ENCODE measurements at places on chromosomes 11 and 22.

GRCh38 chr11:91972665-91973266 is 251.9 kb upstream of the FAT3 start:
- no peak for DNase-seq

DNA sequence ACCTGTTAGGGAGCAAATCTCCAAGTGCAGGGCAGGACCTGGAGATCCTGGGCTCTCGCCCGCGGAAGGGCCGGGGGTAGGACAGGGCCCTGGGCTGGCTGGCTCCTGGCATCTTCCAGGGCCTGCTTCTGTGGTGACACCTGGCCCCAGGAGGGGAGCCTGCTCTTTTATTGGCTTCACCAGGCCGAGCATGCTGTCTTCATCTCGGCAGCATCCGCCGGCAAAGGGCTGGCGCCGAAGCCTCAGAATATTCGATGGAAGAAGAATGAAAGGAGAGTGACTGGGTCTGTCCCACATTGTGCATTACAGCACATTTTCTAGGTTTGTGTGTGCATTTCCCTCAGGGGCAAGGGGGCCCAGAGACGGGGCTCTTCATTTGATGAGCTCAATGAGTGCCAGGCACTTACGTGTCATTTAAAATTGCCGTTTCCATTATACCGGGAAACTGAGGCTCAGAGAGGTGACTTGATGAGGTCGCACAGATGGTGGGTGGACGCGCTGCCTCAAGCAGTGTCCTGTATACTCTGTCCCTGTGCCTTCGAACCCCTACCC is 70.0 kb downstream of the RBX1 start:
- DNase-seq: no peak

DNA sequence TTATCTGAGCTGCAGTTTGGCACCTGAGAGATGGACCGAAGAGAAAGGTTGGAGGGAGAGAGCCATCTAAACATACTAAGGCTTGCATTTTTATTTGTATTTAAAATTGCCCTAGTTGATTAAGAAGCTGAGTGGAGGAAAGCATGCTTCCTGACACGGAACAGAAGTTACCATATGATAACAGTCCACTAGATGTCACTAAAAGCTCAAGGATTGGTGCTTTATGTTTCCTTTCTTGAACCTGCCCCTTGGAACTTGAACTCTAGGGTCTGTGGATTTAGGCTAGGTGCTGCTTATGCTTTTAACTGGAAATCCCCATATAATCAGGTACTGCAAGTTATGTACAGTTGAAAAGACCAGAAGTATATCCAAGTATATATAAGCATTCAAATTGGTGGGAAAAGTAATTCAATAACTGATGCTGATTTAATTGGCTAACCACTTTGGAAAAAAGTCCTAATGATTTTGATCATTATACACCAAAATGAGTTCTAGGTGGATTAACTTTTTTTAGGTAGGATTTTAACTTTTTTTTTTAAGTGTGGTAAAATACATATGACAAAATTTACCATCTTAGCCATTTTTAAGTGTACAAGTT is 9.5 kb downstream of the RBMXL2 start:
- no peak for DNase-seq

- no peak for DNase-seq
Measured at GRCh38 chr11:33177676-33178336, 16.5 kb upstream of the CSTF3 start.

DNA sequence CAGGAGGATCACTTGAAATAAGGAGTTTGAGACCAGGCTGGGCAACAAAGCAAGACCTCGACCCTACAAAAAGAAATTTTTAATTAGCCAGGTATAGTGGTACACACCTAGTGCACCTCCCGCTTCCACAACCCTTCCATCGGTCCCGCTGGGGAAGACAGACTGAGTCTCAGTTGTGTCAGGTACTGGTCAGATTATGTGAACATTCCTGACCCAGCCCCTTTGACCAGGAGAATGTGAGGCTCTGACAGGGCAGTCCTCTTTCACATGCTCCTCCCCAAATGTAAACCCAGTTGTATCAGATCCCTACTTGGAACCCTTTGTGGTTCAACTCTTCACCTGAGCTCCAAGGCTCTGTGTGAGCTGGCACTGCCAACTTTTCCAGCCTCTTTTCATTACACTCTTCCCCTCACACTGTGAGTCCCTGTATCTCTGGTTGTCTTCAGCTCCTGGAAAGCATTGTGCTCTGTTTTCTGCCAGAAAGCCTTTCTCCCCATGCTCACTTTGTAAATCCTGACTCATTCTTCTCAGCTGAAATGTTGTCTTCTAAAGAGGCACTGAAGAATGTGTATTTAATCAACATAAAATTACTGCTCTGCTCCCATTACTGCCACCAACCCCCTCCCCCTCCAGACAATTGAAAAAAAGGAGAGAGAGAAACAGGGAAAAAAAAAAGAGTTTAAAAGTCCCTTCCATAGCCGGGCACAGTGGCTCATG is 2.1 kb upstream of the TTLL12 start:
- DNase-seq: no peak

GRCh38 chr11:23425381-23425780 is 565.1 kb upstream of the CCDC179 start:
- DNase-seq: no peak

GRCh38 chr11:85805387-85805786 is 5.6 kb downstream of the SYTL2 start:
- no peak for DNase-seq

- no peak for DNase-seq
Measured at GRCh38 chr11:11401960-11402535, 49.0 kb upstream of the CSNK2A3 start.

DNA sequence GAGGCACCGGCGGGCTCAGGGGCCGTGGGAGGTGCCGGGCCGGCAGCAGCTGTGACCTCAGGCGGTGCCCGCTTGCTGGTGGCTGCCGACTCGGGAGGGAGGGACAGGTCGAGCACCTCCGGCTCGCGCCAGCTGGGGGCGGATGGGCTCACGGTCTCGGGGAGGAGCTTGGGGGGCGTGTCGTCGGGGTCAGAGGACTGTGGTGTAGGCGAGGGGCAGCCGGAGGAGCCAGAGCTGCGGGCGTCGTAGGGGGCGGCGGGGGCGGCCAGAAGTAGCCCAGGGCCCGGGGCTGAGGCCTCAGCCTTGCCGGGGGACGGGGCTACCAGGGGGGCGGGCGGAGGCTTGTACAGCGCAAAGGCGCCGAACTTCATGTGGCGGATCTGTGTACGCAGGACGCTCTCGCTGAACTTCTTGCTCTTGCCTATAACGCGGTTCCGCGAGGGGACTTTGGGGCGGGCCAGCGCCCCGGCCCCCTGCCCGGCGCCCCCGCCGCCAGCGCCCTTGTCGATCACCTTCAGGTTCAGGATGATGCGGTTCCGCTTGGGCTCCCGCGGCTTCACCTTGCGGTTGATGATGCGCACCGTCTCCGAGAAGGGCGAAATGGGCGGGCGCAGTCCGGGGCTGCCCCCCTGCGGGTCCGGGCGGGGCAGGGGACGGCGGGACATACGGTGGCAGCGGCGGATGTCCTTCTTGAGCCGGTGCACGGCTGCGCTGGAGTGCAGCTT is 5.5 kb downstream of the CBX6 start:
- no peak for DNase-seq

- peak; percentile 17 for DNase-seq
Measured at GRCh38 chr11:77472991-77473800, 698 bp downstream of the PAK1 start.

DNA sequence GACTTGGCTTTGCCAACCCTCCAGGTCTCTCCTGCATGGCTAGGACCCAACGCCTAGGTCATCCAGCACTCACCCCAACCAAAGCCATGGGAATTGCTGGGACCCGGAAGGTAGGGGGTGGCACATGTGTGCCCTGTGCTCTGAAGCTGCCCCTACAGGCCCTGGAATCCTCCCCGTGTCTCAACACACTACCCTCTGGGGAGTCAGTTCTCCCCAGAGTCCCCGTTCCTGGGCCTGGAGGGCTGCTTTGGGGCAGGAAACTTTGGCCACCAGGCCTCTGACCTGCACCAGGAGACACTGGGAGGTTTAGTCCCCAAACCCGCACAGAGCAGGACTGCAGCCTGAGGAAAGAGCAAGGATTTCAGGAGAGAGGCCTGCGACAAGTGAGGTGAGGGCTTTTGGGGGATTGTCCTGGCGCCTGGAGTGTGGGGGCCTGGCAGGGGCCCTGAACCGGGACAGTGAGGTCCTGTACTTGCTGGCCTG is 495 bp upstream of the IFITM1 start:
- DNase-seq: no peak

GRCh38 chr11:102767800-102768199 is 12.6 kb downstream of the MMP10 start:
- no peak for DNase-seq

- DNase-seq: no peak
Measured at GRCh38 chr11:130181295-130182272, 22.0 kb downstream of the ST14 start.

DNA sequence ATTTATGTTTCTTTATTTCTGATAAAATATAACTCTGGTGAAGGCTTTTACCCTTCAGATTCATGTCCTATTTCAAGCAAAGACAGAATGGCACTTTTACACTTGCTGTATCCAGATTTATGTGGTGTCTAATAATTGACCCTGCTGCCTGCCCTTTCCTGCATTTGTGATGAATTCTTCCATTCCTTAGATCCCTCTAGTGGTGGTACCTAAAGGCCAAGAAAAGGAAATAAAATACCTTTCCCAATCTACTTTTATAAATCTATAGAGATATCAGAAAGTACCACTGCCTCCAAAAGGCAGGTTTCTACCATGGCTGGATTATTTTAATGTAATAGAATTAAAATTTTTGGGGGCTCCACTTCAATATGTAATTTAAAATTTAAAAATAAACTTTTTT is 34.2 kb downstream of the CCDC81 start:
- DNase-seq: no peak

DNA sequence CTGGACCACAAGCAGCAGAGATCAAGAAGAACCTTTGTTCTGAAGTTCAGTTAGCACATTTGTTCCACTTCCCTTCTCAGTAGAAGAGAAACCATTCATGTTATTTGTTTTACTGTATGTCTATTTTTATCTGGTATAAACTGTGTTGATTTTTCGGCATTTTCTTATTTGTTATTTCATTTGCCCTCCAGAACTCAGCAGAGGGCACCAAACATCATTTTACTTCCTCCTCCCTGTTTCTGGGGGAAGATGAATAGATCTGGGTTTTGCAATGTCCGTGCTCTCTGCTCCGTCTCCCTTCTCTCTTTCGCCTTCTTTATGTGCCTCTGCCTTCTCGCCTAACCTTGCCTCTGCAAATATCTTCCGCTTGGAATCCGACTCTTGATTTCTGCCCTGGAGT is 366.9 kb downstream of the NTM start:
- no peak for DNase-seq

- DNase-seq: no peak
Measured at GRCh38 chr11:30172883-30173311, 57.9 kb upstream of the FSHB start.

- no peak for DNase-seq
Measured at GRCh38 chr11:47137476-47137875, 39.2 kb downstream of the ARFGAP2 start.

DNA sequence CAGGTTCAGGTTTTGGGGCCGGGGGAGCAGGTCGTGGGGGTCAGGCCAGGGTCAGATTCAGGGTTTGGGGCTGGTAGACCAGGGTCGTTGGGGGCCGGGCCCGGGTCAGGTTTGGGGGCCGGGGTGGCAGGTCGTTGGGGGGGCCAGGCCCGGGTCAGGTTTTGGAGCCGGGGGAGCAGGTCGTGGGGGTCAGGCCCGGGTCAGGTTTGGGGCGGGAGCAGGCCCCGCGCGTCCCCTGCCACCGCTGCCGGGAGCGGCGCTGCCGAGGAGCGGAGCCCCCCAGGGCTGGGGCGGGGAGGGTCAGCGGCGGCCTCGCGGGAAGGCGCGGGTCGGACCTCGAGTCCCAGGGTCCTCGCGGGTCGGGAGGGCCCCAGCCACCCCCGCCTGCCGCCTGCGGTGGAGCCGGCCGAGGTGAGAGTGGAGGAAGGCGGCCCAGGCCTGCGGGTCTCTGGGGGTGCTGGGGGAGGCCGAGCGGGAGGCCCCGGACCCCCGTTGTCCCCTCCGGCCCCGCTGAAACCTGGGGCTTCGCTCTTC is 535 bp downstream of the TRABD start:
- no peak for DNase-seq

GRCh38 chr11:92390783-92391182 is 166.2 kb downstream of the FAT3 start:
- DNase-seq: no peak

- DNase-seq: no peak
Measured at GRCh38 chr11:96185220-96185768, 157.7 kb downstream of the MAML2 start.
